ENCODE measurements at places on chromosomes 1 and 21. TPM values are rescaled to one million over a fixed set of nuclear protein-coding genes. Genes with fewer than 3 reads are reported as not detected.

- ATAC-seq: no peak
Measured at GRCh38 chr1:62826901-62827300, 43.0 kb downstream of the ATG4C start.

Gene ADCY10
- not detected for total RNA-seq

DNA sequence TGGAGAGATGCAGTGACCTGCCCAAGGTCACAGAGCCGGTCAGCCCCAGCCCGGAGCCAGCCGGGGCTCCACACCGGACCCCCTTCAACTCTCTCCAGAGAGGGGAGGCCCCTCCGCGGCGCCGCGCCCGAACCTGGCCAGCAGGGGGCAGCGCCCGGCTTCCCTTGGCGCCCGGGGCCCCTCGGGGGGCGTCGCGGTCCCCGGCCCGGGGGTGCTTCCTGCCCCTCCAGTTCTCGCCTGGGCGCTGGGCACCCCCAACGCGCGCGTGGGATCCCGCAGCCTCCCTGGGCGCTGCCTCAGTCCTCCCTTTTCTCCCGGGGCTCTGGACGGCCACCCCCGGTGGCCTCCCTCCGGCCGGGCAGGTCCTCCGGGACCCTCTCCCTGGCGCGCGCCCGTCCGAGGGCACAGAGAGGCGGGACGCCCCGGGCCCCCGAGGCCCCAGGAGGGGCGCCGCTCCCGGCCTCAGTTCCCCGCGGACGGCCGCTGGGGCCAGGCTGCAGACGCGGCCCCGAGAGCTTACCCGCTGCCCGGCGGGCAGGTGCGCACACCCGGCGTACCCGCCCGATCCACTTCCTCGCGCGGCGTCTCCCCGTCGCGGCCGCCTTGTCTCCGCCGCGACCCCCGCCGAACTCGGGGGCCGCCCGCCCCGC lies 406 bp downstream of the HTR1D start:
- peak; percentile 30 for ATAC-seq

GRCh38 chr21:26140164-26140579 lies 30.4 kb downstream of the APP start:
- ATAC-seq: peak; percentile 96

DNA sequence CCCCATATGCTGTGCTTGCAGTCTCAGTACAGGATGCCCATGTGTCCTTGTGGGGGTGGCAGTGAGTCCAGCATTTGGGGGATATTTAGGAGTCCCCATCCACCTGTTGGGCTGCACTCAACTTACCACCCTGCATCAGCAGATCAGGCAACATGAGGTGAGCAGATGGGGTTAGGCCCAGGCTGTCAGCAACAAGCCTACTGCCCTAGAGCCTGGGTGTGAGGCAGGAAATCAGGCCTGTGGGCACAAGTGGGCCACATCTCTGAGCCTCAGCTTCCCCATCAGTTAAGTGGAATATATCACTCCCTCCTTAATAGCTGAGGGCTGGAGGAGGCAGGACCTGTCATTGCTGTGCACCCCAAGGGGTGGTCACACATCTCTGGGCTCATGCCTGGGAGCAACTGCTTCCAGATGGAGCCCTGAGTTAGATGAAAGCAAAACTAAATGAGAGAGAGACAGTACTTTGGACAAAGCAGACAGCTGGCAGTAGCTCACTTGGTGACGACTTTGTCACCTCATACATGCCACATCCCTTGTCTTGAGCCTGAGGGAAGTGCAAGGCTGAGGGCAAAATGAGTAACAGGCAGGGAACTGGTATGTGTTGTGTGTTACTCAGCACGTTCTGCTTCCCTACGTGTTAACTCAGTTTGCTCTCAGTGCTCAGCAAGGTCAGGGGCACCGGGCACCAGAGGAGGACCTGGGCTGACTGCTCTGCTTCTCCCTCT lies 48.4 kb downstream of the TRIM11 start:
- peak; percentile 58 for ATAC-seq

DNA sequence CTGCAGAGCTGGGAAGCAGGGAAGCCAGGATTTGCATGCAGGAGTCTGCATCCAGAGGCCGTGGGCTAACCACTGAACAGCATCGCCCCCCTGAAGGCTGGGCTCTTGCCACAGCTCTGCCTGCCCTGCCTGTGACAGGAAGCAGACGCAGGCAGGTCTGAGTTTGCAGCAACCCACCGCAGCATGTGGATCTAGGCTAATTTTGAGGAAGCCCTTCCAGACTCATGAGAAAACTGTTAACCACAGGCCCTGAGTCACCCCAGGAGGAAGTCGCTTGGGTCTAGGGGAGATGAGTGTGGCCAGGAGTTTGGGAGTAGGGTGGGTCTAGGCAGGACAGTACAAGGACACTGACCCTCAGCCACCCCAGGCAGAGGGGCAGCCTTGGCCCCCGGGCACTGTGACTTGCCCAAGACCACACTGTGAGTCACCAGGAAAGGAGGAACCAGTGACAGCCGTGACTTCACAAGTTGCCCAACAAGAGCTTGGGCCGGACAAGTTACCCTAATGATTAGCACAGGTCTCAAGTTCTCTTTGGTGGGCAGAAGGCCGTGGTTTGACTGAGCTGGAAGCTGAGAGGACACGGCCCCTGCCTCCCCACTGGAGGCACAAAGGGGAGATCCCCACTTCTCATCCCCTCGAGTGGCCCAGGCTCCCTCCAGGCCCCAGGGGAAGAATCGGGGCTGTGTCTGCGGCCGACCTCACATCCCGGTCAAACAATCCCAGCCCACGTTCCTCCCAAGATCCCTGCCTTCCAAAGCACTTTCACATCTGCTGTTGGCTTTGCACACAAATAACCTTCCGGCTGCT lies 826 bp downstream of the LAPTM5 start:
- ATAC-seq: peak; percentile 58

Gene SDC3
- total RNA-seq: 3.3 TPM

Gene HSF2BP
- 0.92 TPM for total RNA-seq

DNA sequence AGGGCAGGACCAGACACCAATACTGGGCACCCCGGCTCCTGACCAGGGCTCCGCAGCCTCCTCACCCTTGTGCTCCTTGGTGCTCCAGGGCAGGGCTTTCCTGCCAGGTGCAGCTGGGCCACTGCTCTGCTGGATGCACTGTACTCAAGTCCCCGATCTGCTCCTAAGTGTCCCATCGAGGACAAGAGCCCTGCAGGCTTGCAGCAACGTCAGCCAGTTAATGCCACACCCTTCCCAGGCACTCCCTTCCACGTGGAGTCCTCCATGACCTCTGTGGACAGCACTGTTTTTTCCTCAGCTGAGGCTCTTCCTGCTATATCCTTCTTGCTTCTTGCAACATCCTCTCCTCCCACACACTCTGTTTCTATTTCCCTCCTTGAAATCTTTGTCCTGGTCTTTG lies 94.0 kb upstream of the NGF start:
- peak; percentile 51 for ATAC-seq

DNA sequence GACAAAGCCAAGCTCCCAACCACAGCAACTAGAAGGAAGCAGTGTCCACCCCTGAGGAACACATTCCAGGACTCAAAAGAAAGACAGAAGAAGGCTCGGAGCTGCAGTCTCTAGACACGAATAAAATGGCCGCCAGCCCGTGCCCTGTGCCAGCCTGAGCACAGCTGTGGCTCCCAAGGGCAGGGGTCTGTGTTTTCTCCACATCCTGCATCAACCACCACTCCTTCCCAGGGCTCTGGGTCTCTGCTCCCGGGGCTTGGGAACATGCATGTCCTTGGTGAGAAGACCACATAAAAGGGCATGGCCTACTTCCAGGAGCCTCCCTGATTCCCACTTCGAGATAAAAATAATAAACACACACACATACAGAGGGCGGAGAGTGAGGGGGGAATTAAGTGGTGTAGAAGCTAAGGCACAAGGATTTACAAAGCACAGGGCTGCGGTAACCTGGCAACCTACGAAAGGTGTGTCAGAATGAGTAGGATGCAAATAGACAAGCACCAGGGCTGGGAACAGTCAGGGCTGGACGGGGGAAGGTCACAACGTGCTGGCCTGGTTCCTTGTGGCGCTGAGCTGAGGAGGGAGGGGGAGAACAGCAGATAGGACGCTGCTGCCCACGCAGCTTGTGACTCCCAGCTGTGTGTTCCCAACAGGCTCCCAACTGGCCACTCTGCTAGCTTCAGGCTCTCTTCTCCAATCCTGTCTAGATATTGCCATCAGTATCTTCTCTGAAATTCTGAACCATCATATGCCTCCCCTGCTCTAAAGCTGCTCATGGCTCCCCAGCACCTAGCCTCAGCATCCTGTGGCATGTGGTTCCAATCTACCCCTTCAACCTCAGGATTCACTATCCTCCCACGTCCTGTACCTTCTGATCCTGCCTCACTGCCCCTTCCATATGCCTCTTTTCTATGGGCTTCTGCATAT lies 72.5 kb downstream of the CD34 start:
- peak; percentile 83 for ATAC-seq

DNA sequence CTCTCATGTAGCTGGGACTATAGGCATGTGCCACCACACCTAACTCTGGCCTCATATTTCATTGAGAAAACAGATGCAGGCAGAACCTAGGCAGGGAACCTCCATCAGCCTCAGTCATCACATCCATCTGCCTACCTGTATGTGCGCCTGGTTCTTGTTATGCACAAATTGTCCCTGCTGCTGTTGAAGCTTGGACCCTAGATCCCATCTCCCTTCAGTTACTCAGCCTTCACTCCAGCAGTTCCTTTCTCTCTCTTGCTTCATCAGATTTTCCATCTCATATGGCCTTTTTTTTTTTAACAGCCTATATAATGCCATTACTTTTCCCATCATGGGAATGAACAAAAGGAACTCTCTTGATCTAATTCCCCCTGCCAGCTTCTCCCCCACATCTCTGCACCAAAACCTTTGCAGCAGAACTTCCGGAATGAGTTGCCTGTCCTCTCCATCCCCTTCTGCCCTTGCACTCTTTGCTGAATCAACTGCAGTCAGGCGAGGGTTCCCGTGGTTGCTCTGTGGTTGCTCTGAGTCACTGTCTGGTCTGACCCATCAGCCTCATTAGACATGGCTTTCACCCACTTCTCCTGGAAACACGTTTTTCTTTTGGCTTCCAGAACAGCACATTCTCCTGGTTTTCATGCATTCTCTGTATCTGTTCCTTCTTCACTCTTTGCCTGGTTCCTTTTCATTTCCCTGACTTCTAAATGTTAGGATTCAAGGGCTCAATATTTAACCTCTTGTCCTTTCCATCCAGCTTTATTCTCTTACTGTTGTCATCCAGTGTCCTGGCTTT lies 41.5 kb downstream of the UBE4B start:
- peak; percentile 86 for ATAC-seq

GRCh38 chr1:208276757-208277435 lies 32.7 kb upstream of the PLXNA2 start:
- no peak for ATAC-seq

Gene RNU1-4
- total RNA-seq: 6,387 TPM
